ENCODE measurements at places on chromosomes 12 and 14.

- no peak for DNase-seq
Measured at GRCh38 chr12:64186789-64187188, 35.3 kb downstream of the KICS2 start.

GRCh38 chr12:11825278-11825677 lies 175.8 kb downstream of the ETV6 start:
- DNase-seq: no peak

GRCh38 chr12:64652346-64652745 lies 42.1 kb downstream of the RASSF3 start:
- DNase-seq: no peak

DNA sequence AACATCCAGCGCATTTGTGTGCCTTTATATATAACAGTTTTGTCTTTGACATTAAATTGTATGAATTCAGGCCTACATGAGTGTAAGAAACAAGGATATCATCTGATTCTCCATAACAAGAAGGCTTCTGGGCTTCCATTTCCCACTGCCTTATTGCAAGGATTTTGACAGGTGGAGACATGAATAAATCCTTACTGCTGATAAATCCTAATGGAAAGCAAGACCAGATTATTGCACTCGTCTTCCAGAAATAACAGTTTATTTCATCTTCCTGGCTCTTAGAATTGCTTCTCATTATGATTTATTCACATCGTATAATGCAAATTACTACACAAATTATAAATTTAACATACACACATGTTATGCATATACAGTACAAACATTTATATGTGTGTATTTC lies 348.1 kb downstream of the MDGA2 start:
- DNase-seq: no peak

GRCh38 chr14:67539116-67539515 lies 6.0 kb downstream of the PLEKHH1 start:
- no peak for DNase-seq

DNA sequence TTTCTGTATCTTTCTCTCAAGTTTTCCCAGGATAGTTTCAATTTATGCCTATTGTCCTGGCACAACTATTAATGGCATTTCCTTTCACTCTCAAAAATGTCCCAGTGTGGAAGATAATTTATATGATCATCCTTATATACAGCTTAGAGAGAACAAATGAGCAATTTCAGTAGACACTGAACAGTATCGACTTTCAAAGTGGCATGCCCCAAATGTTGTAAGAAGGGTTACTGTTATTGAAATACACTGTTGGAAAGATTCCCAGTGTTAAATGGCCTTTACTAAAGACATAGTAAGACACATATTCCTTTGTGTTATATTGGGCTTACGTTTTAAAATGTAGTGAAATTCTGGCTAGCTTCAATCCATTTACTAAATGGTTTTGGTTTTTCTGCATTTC lies 202.3 kb upstream of the CDKN3 start:
- DNase-seq: no peak

- DNase-seq: no peak
Measured at GRCh38 chr14:102440392-102440791, 69.2 kb downstream of the ANKRD9 start.

DNA sequence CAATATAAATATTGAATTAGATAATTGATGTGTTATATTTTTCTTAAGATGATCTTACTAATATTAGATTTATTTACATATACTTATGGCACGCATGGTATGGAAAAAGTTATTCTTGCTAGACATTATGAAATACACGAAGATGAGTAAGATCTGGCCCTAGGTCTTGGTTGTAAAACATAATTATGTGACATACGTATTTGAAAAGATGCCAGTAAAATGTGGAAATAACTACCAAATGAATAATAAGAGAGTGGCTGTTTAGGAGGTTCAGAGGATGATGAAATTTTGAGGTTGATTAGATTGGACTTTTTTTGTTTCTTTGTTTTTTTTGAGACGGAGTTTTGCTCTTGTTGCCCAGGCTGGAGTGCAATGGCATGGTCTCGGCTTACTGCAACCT lies 41.3 kb downstream of the FANCM start:
- no peak for DNase-seq

DNA sequence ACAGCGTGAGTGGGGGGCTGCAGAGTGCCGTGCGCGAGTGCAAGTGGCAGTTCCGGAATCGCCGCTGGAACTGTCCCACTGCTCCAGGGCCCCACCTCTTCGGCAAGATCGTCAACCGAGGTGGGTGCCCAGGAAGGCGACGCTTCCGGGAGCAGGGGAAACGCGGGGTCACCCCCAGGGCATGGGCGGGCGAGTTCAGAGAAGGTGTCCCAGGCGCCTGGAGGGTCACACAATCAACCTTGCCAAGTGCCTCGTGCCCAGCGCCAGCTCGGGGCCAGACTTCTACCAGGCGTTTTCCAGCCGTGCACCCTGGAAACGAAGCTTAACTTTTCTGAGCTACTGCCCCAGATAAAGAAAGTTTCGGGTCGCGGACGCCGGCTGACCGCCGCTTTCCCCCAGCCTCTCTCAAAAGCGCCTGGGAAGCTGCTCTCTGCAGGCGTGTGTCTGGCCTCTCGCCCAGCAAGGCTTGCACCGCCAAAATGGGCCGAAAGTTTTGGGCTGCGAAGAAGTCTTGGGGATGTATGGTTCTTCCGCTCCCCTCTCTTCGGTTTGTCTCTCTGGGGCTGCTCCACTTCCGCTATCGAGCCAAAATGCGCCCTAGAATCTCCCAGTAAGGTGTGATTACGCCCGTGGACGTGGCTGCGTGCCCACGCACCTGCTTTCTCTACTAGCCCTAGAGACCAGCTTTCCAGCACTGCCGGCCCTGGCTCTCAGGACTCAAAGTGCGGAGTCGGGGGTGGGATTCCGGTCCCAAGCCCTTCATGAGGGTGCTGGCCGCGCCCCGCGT lies 1.7 kb downstream of the WNT1 start:
- DNase-seq: peak; percentile 40

DNA sequence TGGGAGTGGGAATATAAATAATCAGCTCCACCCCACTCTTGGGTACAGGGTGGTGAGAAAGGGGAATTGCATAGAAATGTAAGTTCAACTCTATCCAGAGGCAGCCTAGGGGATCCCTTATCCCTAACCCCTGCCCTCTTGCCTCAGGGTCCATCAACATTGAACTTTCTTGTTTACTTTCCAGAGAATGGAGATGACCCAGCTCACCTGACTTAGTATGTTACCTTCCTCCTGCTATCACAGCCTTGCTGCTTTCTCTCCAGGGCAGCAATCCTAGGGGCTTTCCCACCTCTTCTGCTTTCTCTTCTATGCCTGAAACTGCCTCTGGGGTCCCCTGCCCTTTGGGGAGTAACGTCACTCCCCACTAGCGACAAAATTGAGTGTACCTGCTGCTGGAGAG lies 2.7 kb downstream of the LRP1 start:
- no peak for DNase-seq

GRCh38 chr12:6553051-6553868 lies 2.6 kb downstream of the IFFO1 start:
- DNase-seq: no peak

DNA sequence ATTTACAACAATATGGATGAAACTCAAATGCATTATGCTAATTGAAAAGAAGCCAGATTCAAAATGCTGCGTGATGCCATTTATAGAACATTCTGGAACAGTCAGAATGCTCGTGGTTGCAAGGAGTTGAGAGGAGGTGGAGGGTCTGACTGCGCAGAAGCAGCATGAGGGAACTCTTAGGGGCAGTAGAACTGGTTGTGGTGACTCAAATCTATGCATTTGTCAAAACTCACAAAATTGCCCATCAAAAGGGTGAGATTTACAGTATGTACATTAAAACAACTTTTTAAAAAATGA lies 113.7 kb upstream of the PDZRN4 start:
- DNase-seq: no peak

- DNase-seq: no peak
Measured at GRCh38 chr12:72677846-72678245, 405.7 kb downstream of the TRHDE start.

- DNase-seq: no peak
Measured at GRCh38 chr12:66129934-66130266, 650 bp downstream of the LLPH start.

GRCh38 chr14:42011221-42011620 lies 404.5 kb downstream of the LRFN5 start:
- no peak for DNase-seq

DNA sequence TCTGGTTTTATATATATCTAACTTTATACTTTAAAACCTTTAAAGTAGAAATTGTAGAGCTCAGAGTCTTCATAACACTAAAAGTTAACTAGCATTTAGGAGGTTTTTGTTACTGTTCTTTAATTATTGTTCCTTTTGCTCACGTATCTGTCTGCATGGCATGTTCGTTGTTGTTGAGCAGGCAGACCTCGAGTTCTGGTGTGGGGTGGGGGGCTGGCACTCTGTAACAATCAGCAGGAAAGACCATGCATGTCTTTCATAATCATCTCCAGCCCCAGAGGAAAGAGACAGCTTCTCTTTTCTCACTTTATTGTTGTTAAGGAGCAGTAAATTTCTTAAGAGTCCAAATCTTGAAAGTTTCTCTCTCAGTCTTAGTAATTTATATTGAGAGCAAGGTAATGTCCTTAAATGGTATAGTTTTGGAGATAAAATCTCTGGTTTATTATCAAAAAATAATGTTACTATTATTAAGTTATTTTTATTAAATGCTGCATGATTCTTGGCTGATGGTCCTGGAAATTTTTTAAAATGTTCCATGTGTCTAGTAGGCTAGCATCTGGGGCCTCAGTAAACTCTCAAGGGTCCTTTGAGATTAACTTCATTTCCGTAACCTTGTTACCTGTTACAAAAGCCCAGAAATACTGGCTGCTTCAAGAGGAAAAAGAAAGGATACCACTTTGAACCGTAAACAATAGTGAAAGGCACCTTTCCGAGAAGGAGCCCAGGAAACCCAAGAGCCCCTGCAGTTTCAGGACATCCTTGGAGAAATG lies 30.3 kb downstream of the CKB start:
- DNase-seq: no peak

GRCh38 chr14:66046591-66046990 lies 439.6 kb upstream of the CCDC196 start:
- DNase-seq: no peak

DNA sequence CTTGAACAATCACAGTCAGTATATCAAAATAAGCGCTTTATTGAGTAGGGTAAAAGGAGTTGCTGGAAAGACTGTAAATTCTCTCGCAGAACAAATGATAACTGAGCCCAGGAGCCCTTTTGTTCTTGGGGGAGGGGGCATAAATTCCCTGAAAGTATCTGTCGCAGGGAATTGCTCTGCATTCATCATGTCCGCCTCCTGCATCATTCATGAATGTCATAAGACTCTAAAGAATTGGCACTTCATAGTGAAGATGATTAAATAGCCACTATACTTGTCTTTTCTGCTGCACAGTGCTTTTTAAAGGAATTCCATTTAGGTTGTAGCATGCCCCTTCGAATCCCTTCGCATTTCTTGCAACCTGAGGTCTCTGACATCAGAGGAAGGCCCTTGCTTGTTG lies 762.3 kb downstream of the DIO2 start:
- no peak for DNase-seq

DNA sequence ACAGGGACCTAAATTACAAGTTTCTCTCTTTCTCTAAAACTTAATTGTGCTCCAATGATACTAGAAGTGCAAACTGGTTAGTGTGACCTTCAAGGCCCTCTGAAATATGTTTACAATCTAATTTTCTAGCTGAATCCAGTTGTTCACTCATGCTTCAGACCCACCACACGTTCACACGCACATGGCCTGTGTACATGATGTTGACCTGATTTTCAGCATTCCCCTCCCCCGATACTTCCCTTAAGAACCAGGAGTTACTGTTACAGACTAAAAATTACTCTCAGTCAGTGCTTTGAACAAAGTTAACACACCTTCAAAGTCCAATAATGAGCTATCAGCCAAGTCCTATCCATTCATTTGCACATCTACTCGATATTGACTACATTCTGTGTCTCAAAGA lies 16.5 kb downstream of the MBIP start:
- DNase-seq: no peak

DNA sequence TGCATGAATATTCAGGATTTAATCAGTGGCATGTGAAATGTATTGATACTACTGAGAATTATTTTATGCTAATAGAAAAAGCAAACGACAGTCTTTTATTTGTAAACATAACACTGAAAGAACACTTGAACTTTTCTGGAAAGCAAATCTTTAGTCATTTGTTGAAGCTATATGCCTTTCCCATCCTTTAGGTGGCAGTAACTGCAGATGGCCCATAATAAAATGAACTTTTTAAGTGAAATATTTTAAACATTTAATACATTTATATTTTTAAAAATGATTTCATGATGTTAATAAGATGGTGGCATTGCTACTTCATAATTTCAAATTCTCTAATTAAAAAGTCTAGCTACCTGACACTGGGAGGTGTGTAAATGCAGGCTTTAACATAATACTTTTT lies 13.9 kb upstream of the KRR1 start:
- DNase-seq: no peak

Data from T-cell (primary cell).